Activated naive CD4-positive, alpha-beta T cell treated with anti-CD3 and anti-CD28 coated beads for 36 hours (primary cell): ENCODE measurements at places on chromosomes 5 and 9. TPM values are rescaled to one million over a fixed set of nuclear protein-coding genes. Genes with fewer than 3 reads are reported as not detected.
A peak's percentile ranks its signal among the peaks of the same experiment; 100 is the strongest.

GRCh38 chr5:54905942-54906537 lies 79.4 kb downstream of the ESM1 start:
- peak; percentile 85 for DNase-seq

- DNase-seq, result no peak
Measured at GRCh38 chr5:88085462-88085861, 183.2 kb downstream of the TMEM161B start.

DNA sequence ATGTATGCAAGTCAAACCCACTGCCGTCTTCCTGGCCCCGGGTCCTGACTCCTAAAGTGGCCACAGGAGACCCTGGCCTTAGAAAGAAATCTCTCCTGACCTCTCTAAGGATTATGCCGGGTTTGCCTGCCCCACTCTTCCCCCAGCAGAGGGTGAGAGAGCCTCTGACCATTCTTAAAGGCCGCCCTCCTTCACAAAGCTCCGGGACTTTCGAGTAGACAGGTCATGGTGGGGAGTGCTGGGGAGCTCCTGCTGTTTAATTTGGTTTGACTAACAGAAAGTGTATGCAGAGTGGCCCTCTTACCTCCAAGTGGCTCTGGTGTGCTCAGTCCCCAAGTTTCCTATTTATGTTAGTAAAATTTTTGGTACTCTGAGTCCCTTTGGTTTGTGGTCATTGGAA lies 111.8 kb downstream of the LRRC70 start:
- no peak for DNase-seq

Gene IFNB1
- 0.57 TPM for total RNA-seq

DNA sequence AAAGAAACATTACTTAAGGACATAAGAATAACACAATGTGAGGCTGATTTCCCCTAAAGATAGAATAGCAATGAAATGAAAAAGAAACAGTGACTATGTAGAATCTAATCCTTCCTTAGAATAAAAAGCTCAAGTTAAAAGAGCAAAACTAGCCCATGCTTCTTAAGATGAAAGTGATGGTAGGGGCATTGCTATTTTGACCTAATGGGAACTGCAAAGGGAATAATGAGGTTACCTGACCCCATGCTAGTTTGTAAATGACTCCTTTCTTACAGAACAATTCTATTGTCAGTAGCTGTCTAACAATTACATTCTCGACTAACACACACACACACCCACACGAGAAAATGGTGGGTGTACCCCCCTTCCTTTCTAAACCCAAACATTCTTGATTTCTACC lies 575.8 kb downstream of the CSNK1G3 start:
- DNase-seq, result no peak

GRCh38 chr5:132021654-132022053 lies 10.2 kb upstream of the ACSL6 start:
- no peak for DNase-seq

DNA sequence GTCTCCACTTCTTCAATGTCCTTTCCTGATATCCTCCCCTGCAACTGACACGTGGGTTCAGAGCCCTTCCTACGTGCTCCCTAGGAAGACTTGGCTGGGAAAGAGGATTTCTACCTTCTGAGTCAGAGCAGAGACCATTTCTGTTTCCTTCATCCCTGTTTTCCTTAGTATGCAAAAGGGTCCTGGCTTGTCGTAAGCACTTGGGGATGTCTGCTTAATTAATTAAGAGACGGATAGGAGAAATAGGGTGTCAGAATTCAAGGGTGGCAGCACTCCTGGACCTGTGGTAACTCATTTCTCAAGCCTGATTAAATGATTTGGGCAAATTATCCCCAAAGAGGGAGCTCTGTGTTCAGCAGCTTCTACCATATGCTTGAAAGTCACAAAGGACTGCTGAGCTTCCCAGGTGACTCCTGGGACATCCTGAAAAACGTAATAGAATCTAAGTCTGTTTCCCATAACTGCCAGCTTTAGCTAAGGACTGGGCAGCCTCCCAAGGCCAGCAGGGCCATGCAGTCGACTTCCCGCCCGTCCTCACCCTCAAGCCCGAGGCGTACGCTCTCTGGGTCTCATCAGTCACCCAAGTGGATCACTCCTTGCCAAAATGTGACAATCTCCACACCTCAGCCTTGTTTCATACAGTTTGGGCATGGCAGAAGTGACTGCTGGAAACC lies 20.5 kb downstream of the ABCA1 start:
- DNase-seq, result no peak

Gene STC2
- 27.8 TPM for total RNA-seq

Gene TNFSF8
- total RNA-seq, result 26.4 TPM

DNA sequence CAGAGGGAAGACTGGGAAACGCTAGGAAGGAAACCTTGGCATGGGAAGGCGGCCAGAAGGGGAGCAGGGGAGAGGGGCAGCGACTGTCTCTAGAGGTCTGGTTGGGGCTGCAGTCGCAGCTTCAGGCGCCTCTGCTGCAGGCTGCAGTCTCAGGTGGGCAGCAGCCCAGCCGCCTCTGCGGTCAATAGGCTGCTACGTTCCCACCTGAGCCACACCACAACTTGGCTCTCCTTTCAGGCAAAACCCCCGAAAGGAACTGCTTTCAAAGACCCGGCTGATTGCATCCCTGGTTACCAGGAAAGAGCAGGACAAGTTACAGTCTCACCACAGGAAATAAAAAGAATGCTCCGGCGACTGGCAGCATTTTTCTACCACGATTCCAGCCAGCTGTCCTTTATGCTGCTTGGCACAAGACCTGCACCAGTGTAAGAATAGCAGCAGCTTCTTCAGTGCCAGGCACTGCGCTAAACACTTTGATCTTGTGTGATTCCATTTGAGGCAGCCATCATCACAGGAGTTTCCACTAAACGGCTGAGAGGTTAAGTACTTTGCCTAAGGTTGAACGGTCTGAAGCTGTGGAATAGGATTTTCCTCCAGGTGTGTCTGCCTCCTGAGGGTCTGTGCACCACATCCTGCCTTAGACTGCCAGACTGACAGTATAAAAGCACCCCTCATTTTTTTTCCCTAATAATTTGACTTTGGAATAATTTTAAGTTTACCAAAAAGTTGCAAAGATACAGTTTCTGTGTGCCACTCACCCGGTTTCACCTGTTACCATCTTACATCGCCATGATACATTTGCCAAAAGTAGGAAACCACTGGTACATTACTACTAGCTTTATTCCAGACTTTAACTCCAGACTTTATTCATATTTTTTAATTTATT lies 7.5 kb downstream of the RPS14 start:
- no peak for DNase-seq

Gene C5orf52
- not detected for total RNA-seq

DNA sequence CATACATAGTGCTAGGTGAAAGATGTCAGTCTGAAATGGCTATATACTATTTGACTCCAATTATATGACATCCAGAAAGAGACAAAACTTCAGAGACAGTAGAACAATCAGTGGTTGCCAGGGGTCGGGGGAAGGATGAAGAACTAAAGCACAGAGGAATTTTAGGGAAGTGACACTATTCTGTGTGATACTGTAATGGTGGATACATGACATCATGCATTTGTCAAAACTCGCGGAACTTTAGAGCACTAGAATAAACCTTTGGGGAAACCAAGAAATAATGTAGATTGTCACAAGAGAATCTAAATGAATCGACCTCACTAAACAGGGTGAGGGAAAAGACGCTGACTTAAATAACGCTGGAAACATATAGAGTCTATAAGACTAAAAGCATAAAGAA lies 107.0 kb upstream of the RETREG1 start:
- no peak for DNase-seq

Gene MEIKIN
- 1.4 TPM for total RNA-seq

Gene PRR16
- not detected for total RNA-seq

DNA sequence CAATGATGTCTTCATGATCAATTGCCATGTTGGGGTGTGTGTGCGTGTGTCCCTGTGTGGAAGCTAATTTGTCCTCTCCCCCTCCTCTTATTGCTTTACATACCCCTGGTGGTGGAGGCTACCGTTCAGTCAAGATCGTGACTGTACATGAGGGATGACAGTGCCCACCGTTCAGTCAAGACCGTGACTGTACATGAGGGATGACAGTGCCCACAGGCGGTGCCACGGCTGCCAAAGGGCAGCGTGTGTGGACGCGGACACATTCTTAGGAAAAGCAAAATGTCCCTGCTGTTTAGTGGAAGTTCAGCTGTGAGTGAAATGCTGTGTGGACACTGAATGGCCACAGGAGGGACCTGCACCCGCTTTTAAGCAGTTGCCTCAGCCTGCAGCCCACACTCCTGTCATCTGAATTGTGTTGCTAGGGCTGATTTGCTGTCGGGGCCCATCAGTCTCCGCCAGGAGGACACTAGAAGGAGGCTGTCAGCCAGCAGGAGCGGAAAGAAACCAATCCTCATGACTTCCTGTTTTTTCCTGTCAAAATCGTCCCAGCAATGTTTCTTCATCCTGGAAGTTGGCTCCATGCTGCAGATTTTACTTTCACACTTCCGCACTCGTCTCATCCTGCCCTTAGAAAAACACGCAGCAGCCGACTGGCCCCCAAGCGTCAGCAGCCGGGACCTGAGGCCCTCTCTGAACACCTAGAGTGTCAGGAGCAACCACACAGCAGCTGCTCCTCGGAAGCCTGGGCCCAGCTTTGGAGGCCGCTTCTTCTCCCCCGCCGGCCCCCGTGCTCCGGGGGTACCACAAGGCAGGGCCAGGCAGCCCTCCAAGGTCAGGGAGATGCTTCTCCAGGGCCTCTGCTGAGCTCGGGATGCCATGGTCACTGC lies 9.1 kb downstream of the OR2V1 start:
- DNase-seq, result no peak
